ENCODE measurements at places on chromosomes 1 and 21.

- no peak for DNase-seq
Observed at GRCh38 chr1:76256289-76257223, 182.0 kb downstream of the ST6GALNAC3 start.

DNA sequence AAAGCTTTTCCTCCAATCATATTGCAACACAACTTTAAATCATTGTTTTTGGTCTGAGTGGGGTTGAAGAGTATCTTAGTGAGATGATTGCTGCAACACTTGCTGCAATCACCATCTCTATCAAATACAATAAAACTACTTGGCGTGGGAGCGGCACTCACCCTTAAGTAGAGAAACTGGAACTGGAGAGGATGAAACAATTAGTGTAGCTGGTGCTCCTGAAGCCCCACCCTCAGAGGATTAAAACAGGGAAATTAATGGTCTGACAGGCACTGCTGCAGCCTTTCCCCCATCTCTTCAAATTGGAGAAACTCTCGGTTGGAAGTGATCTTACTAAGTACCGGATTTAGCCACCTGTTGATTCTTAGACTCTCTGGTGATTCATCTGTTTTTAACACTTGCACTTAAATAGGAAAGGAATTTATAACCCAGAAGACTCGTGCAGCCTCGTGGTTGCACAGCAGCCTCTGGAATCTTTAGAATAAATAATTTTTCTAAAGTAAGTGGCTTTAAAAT, 80.5 kb upstream of the KIF26B start:
- DNase-seq, result peak; percentile 30

DNA sequence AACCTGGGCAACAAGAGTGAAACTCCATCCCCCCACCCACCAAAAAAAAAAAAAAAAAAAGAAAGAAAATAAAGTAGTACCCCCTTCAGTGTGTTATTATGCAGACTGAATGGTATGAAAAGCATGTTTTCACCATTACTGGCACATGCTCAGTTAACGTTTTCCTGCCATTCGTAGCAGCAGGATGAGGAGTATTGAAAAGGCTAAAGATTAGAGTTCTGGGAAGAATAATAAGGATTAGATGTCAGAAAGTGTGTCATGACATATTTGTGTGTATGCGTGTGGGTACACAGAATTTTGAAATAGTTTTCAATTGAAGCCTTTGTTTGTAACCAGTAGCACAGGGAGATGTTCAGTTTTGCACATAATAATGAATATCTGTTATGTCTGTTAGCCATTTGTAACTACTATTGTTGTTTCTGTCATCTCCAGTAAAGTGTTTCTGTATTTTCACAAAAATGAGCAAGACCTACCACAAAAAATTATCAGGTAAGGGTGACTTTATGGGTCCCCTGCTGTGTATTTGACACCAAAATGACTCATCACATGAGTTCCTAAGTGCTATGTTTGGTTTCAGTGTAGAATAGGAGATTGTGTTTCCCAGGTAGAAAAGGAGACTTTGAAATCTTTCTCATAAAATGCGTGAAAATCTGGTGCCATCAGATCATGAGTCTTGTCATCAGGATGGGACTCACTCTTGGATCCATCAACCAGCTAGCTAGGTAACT, 358.9 kb downstream of the DISC1 start:
- no peak for DNase-seq

DNA sequence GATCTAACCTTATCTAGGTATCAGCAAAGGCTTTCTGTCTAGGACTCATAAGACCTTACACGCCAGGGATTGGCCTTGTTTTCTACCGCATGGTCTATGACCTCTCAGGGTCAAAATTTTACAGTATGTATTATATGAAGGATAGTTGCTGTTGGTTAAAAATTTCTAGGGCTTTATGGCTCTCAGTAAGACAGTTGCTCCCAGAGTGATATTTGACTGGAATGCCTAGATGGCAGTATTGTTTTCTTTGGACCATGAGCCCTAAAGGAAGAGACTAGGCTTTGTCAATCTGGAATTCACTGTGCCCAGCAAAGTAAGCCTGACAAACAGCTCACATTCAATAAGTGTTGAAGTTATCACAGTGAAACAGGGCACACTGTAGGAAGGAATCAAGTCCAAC, 37.6 kb downstream of the C1orf87 start:
- DNase-seq, result peak; percentile 6

DNA sequence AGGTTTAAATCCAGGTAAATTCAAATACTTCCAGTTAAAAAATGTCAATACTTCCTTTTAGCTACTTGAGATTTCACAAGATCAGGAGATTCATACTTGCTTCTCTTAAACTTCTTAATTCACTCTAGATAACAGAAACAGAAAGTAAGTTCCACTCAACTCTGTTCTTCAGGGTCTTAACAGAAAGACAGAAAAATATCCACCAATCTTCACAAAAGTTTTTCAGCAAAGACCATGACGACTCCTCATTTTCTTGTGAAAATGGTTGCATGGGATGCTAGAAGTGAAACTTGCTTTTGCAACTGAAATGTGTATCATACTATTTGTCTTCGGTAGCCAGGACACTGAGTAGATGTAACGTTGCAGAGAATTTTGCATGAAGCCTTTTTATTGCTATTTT, 12.3 kb upstream of the LRRC8C start:
- DNase-seq, result no peak

GRCh38 chr21:28016571-28016970, 976.1 kb downstream of the LTN1 start:
- no peak for DNase-seq

- DNase-seq, result no peak
Observed at GRCh38 chr1:228044961-228045360, 37.5 kb upstream of the ARF1 start.

All from hepatocyte (in vitro differentiated cells).